ENCODE measurements at places on chromosomes 2 and 18.

DNA sequence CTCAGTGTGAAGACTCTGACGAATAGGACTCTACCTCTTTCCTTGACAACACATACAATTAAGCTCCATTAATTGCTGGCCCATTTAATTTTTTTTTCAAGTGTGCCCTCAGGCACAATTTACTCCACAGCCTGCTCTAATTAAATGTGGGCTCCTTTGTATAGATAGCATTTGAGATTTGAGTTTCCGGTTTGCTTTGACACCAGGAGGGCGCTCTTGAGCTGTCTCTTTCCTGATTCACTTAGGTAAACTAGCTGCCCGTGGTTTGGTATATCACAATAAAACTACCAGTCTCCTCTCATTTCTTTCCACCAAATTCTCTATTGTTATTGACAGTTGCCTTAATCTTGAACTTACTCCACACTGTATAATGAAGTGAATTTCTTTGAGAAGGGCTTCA, 666.0 kb downstream of the DSC3 start:
- DNase-seq = no peak

- no peak for DNase-seq
Observed at GRCh38 chr2:232120911-232121310, 159.4 kb downstream of the DIS3L2 start.

DNA sequence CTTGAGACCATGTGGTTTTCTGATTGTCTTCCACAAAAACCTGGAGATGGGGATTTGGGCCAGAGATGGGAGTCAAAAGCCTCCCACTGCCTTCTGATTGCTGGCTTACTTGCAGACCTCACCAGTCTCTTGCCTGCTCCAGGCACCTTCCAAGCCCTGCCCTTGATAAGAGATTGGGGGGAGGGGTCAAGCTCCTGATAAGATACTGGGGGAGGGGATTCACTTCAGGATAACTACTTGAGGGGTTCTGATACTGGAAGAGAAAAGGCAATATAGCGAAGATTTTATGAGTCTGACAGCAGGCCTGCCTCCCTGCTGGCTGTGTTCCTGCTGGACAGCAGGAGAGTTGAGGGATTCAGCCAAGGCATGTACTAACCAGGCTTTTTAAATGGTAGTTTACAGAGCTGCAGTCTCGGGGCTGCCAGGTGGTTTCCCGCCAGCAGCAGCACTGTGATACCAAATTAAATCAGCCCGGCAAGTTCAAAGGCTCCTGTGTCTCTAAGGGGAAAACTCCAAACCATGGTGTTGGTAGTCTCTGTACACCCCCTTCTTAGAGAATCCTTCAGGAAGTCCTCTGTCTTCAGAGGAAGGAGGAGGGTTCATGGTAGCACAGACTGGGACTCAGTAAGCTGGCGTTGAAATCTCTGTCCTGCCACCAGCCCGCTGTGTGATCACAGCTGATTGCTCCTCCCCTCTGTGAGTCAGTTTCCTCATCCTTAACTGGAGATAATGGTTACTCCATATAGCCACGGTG, 58.3 kb downstream of the FBXO36 start:
- no peak for DNase-seq

DNA sequence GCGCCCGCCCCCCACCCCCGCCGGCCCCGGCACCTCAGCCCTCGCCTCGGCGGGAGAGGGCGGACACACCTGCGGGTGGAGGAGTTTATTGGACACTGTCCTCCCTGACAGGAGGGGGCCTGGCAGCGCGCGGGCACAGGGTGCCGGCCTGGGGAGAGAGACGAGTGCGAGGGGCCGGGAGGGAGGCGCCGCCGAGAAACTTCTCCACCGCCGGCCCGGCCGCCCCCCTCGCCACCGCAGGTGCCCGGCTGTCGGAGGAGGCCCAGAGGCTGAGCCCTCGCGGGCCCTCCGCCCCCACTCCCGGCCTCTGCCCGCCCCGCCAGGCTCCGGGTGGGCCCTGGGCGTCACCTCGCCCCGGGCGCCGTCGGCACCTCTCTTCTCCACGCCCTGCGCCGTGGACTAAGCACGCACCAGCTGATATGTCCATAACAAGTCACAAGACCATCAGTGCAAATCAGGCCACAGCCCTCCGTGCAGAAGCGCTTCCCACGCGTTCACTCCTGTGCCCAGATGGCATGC, 311.3 kb downstream of the CELF4 start:
- no peak for DNase-seq

- no peak for DNase-seq
Observed at GRCh38 chr2:136116813-136117390, 1.0 kb downstream of the CXCR4 start.

GRCh38 chr2:44793322-44793870, 148.1 kb upstream of the SIX3 start:
- DNase-seq = no peak

DNA sequence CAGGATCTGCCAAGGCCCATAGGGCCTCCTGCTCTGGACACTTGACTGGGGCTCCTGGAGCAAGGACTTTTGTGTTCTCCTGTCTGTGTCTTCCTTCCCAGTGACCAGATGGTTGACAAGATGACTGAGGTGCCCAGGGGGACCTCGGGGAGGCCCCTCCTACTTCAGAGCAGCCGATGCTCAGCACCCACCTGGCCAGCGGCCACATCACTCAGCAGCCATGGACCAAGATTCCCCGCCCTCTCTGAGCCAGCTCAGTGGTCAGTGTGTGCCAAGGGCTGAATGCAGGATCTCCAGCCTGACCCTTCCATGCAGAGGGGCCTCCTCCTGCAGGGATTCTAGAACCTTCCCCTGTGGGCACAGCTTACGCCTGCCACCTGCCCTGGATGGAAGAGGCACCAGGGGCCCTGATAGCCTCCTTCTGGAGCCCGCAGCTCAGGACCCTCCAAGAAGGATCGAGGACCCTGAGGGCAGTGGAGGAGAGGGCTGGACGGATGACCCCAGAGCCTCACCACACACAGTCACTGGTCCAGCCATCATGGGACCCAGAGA, 87.4 kb upstream of the GPC1 start:
- no peak for DNase-seq

GRCh38 chr18:73264562-73264921, 396.8 kb upstream of the NETO1 start:
- no peak for DNase-seq

GRCh38 chr2:158716121-158716791, 78.9 kb upstream of the DAPL1 start:
- no peak for DNase-seq

DNA sequence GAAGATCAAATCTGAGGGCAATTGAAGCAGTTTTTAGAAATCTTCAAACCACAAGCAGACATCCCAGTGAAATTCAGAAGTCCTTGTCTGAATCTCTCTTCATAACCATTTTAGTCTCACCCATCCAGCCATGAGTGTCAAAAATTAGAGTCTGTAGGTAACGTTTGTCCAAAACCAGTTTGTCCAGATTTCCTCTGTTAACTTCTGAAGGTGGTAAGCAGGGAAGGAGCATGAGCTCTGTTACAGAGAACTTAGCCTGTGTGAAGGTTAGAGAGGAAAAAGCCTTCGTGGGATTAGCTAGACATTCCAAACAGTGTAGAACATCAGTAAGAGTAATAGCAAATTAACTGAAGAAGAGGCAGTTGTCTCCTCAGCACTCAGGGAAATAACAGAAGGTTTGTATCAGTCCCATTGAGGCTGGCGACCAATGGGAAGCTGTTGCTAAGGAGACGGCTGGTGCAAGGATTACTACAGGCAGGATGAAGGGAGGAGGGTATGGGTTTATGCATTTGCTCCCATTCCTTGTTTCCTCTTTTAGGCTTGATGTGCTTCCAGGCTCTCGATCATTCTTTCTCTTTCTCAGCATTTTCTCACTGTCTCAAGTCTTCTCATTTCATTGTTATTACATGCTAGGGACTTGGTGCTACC, 8.7 kb upstream of the GPR155 start:
- no peak for DNase-seq

DNA sequence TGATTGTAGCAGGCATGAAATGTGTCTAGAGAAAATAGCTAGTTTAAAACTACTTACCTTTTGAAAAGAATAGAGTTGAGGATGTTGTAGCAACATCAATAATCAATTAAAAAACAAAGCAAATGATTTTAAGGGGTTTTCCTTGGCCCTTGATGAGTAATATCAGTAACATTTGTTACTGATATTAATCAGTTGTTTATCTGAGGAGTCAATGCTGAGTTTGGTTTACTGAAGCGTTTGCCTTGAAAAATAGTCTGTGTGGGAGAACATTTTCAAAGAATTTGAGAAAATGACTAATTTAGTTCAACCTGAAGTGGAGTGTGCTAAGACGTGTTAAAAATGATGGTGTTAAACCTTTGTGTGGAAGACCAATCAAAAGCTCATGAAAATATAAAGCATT, 9.3 kb downstream of the PTH2R start:
- no peak for DNase-seq

GRCh38 chr2:313991-314390, 26.1 kb upstream of the ALKAL2 start:
- DNase-seq = no peak

- no peak for DNase-seq
Observed at GRCh38 chr2:134396493-134396892, 142.6 kb downstream of the MGAT5 start.
